Amniotic stem cell (primary cell): ENCODE measurements at places on chromosomes 12 and 14.
A peak's percentile ranks its signal among the peaks of the same experiment; 100 is the strongest.

DNA sequence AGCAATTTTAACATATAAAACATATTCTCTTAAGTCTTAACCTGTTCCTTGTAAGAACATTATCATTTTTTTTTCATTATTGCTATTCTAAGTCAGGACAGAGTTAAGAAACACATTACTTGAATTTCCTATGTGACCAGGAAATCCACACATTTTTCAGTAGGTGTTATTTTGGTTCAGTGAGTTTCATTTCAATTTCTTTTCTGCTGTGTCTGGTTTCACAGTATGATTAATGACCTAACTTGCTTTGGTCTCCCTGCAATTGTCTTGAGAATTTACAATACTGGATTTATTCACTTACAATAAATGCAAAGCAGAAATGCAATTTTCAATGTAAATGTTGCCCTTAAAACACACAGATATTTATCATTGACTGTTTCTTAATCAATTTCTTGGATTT lies 396.9 kb upstream of the TMTC1 start:
- no peak for DNase-seq

- no peak for DNase-seq
These were observed 9.7 kb upstream of the CMKLR1 start for GRCh38 chr12:108348842-108349241.

DNA sequence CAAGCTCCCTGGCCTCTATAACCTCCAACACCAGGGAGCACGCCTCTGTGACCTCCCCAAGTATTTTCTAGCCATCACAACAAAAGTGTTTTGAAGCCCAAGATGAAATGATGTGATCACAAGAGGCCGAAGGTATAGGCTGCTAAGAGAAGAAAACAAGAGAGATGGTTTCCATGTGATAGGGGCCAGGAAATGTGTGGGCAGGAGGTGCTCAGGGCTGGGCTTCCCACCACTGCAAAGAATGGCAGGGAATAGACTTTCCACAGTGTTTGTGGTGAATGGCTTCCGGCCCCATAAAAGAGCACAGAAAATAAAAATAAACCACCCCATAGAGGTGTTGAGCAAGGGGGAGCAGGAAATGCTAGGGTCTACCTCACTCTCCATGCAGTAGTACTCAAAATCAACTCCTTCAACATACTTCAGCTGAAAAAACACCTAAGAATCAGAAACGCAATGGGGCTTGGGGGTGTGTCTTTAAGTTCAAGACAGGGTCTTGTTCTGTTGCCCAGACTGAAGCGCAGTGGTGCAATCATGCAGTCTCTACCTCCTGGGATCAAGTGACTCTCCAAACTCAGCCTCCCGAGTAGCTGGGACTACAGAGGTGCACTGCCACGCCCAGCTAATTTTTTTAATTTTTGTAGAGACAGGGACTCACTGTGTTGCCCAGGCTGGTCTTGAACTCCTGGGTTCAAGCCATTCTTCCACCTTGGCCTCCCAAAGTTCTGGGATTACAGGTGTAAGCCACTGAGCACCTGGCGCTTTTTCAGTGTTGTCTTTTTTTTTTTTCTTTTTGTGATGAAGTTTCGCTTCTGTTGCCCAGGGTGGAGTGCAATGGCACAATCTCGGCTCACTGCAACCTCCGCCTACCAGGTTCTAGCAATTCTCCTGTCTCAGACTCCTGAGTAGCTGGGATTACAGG lies 27.1 kb downstream of the DAD1 start:
- DNase-seq, result no peak

- peak; percentile 15 for DNase-seq
These were observed 26.8 kb upstream of the DAAM1 start for GRCh38 chr14:59161561-59162175.

DNA sequence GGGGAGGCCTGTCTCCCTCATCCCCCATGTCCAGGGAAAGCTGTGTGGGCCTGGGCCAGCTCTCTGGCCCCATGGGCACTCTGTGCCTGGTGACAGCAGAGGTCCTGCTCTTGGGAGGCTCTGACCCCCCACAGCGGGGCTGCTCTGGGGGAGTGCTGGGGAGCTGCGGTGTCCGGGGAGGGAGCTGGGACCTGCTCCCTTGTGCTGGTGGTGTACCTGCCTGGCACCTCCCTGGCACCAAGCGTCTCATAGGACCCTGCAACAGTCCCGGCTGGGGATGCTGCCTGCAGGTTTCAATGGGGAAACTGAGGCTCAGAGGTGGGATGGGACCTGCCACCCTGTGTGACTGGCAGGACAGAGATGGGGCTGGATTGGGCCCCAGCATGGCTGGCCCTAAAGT lies 111.3 kb downstream of the KIF26A start:
- no peak for DNase-seq

DNA sequence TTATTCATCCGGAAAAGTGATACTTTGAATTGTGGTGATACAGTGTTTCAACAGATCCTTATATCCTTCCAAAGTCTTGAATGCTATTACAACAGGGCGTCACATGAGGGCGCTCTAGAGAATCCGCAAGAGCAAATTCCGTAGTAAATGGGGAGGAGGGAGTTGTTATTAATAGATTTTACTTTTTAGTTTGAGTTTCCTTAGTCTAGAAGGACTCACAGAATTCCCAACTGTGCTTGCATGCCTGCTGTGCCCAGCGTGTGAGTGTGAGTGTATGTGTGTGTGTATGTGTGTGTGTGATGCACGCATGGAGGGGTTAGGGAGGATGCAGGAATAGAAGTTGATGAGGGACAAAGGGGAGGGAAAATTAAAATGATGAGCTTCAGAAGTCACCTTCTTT lies 375.3 kb downstream of the C12orf75 start:
- peak; percentile 4 for DNase-seq

- no peak for DNase-seq
These were observed 49.6 kb downstream of the DICER1 start for GRCh38 chr14:95107711-95108110.

- peak; percentile 34 for DNase-seq
These were observed 33.8 kb upstream of the FGD4 start for GRCh38 chr12:32365473-32366064.

GRCh38 chr14:28608443-28608842 lies 158.1 kb upstream of the FOXG1 start:
- no peak for DNase-seq

DNA sequence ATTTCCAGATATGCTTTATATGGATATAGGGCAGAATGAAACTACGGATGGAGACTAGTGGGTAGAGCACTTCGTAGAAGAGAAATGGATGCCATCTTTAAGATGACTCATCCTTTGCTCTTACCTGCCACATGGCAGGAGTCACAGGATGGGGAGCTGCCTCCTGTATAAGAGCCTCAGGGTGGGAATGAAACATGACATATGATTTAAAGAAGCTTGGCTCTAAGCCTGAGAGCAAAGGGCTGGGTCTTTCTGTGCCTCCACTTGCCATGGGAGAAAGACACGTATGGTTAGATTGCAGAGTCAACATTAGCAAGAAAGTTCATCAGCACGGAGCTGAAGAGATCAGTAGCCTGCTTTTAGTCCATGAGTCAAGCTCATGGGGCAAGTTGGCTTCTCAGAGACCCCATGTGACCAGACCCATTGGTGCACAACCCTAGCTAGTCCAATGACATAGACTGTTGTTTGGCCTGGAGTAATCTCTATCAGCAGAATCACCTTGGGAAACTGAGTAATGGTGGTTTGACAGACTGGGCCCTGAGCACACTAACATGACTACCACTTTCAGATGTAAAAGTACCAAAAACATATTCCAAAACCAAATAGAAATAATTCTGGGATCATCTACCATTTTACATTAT lies 38.1 kb upstream of the IL22 start:
- DNase-seq, result no peak

DNA sequence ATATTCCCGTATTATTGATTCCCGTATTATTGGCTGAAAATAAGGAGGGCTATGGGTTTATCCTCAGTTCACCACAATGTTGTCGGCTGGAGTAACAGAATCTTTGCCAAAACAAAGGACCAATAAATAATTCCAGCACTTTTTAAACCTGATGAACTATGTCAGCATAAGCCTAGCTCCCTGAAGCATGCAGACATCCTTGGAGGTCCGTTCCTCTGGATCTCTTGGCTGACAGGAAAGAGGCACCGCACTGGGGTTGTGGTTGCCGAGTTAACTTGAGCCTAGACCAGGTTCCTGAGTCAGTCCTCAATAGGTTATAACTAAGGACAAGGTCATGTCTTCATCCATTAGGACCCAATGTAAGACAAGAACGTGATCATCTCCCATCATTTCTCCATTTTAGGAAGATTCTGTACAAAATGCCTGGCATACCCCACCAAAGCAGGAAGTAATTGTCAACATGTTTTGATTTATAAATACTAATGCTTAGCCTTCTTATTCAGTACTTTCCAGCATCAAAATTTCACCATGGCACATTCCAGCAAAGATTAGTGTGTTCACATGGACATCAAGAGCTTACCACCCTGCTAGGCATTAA lies 36.6 kb downstream of the NID2 start:
- DNase-seq, result no peak

- peak; percentile 23 for DNase-seq
These were observed 9.4 kb downstream of the TNFRSF1A start for GRCh38 chr12:6332459-6332858.

DNA sequence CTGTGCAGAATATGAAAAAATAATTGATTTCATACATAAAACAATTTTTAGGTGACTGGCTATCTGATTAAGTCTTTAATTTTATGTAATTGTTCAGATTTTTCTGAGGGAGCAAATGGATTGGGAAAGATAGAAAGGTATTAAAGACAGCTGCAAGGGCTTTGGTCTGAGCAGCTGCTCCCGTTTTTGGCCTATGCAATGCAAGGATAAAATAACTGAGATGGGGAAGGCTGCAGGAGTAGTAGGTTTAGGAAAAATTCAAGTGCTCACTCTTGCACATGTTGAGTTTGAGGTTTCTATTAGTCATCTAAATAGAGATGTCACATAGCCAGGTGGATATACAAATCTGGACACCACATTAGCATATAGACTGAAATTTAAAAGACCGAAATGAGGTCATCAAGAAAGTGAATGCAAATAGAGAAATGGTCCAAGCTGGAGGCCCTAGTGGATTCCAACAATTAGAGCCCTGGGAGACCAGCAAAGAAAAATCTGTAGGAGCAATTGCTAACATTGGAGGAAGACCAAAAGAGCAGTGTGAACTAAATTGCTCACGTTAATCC lies 144.0 kb downstream of the PPFIA2 start:
- DNase-seq, result no peak

DNA sequence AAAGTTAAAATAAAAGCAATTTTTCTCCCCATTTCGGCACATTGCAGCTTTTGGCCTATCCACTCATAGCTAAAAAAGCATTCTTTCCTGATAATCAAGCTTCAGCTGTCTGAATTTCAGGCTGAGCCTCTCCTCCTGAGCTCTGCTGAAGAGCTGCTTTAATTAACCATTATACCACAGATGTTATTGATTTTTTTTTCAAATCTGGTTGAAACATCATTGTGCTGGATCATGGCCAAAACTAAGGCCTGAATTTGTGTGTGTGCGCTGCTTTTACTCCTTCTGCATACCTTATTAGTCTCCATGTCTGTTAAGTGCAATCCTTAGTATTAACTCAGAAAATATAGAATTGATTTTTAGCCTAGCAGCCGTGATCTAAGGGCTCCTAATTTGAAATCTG lies 52.3 kb downstream of the MBIP start:
- no peak for DNase-seq

- DNase-seq, result no peak
These were observed 359.8 kb downstream of the PCNX1 start for GRCh38 chr14:71267007-71267513.

DNA sequence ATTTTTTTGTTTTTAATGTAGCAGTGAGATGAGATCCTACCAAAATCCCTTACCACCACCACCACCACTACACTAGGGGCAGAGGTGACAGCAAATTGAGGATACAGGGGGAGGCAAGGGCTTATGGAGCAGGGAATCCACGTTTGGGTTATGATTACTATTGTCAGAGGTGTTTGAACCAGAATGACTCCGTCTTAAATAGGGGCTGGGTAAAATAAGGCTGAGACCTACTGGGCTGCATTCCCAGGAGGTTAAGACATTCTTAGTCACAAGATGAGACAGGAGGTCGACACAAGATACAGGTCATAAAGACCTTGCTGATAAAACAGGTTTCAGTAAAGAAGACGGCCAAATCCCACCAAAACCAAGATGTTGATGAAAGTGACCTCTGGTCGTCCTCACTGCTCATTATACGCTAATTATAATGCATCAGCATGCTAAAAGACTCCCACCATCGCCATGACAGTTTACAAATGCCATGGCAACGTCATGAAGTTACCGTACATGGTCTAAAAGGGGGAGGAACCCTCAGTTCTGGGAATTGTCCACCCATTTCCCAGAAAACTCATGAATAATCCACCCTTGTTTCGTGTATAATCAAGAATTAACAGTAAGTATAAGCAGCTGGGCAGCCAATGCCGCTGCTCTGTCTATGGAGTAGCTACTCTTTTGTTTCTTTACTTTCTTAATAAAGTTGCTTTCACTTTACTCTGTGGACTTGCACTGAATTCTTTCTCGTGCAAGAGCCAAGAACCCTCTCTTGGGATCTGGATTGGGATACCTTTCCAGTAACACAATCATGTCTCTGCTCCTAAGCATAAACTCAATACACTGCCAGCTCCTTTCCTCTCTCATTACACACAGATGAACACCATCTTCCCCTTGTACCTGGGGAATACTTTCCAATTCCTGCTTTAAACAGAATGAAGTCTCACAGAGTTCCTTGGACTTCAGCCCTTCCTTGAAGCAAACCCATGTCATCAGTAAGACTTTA lies 16.7 kb upstream of the CRY1 start:
- DNase-seq, result no peak

DNA sequence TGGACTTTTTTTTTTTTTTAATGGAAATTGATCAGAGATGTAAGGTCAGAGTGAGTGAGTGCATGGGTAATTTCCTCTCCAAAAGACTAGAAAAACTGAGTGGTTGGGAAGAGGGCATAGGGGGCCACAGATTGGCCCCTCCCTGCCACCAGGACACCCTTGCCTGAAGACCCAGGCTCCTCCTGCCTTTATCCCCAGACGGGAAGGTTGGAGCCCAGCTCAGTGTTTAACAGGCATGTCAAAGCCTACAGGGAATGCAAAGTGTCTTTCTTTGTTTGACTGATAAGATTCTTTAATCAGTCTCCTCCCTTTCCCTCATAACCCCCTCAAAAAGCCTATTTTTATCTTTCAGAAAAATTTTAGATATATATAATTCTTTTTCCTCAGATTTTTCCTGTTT lies 50.3 kb downstream of the IRAK3 start:
- DNase-seq, result no peak

DNA sequence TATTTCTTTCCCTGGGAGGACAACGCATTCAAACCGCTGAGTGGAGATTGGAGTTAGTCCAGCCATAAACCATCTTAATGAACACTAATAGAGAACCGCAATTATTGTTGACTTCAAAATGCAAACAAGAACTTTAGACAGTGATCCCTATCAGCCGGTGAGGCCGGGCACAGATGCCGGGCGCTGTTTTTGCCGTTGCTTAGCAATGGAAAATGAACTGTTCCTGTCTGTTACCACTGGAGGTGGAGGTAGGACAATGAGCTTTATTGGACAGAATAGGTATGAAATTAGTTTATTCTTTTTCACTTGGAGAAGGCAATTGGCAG lies 216.8 kb downstream of the TTC8 start:
- DNase-seq, result no peak

DNA sequence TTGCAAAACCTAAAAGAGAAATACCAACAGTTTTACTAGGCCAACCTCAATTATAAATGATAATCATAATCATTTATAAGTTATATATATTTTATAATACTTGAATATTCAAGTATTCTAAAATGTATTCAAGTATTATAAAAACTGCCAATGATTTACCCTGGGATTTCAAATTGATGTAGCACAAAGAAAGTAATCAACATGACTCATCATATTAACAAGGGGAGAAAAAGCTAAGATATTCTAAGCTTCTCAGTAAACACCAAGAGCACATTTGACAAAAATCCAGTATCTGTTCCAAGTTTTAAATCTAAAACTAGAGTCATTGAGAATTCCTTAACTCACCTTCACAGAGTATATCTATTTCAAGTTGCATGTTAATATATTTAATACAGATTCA lies 56.1 kb downstream of the CAPZA3 start:
- DNase-seq, result no peak
